Brain (organoid and tissue), 16 donors: ENCODE measurements at places on chromosomes 13 and 19.

- DNase-seq = no peak
These were observed 13.6 kb downstream of the POLR2E start for GRCh38 chr19:1081301-1082164.

DNA sequence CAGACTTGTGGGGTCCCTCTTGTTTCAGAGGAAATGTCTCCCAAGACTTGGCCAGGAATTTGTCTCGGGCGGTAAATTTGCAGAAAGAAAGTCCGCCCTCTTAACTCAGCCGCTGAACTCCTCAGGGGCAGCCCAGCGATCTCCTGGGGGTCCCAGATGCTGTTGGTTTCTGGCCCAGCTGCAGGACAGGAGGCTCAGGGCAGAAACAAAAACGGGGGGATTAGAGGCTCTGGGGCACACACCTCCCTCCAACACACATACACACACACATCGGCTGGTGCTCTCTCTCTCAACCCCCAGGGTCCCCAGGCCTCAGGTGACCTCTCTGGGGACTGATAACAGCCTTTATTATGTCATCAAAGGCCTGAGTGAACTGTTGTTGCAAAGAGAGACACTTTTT lies 7.1 kb downstream of the ARHGEF18 start:
- DNase-seq = no peak

- DNase-seq = peak; percentile 52
These were observed 15.9 kb downstream of the PRR36 start for GRCh38 chr19:7858109-7858770.

DNA sequence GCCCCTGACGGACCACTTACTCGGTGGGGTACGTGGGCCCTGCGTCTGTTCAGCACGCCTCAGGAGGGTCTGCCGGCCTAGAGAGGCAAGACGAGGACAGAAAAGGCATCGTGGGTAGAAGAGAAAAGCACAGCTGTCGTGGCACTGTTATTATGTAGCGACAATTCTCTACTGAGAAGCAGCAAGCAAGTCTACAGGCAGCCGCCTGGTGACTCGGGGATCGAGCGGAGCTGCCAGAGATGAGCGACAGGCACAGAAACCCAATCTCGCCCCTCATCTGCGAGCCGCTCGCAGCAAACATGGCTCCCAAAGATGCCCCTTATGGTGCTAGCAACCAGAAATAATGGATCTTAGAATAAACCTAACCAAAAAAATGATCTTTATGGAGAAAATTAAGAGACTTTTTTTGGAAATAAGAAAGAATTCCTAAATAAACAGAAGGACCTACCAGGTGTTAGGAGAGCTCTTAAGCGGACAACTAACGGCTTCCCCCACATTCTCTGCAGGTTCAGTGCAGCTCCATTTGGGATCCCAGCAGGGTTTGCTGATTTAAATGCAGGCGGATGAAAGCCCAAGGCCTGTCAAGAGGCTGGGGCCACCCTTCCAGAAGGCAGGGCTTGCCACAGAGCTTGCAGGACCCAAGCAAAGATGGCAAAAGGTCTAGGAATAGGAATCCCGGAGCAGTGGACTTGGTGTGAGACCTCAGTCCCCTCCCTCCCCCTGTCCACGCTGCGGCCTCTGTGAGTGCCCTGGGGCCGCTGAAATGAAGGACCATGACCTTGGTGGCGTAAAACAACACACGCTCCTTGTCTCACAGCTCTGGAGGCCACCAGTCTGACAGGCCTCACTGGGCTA lies 152.6 kb downstream of the KDM4B start:
- DNase-seq = peak; percentile 60

DNA sequence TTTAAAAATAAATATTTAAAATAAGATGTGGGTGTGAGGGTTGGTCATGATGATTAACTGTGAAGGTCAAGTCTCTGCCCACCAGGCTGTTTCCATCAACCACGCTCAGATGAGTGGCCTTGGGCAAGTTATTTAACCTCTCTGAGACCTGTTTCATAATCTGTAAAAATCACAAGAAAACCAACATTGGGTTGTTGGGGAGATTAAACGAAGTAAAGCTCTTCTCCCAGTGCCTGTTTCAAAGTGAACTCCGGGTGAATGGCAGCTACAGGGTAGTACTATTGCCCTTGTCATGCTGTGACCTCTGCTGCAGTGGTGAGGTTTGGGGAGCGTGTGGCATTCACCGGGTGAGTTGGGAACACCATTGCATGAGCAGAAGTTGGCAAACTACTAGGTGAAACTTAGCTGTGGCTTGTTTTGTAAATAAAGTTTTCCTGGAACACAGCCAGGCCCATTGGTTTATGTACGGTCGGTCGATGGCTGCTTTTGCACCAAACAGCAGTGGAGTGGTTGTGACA lies 153.2 kb downstream of the USP12 start:
- no peak for DNase-seq

DNA sequence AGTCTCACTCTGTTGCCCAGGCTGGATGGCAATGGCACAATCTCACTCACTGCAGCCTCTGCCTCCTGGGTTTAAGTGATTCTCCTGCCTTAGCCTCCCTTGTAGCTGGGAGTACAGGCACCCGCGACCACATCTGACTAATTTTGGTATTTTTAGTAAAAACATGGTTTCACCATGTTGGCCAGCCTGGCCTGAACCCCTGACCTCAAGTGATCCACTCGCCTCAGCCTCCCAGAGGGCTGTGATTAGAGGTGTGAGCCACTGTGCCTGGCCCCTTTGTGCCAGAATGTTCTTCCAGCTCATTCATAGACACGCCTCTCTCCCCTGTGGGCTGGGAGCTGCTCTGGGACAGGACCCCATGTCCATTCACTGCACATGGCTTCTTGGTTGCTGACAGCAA lies 9.1 kb downstream of the MYDGF start:
- DNase-seq = no peak

GRCh38 chr13:60562096-60562780 lies 165.2 kb downstream of the TDRD3 start:
- DNase-seq = no peak

DNA sequence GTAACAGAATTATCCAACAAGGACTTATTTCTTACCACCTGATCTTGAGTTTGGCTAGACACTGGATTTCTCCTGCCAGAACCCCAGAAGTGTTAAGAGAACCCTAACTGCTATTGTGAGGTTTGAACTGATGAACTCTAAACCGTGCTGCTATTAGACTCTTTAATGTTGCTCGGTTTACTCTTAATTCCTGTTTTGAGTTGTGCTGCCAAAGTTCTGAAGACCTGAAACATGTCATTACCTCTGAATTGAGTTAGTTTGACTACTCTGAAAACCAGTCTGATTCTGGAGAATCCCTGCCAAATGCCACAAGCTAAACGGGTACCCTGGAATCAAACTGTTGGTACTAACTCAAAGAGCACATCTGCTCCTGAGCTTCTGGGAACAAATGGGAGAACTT lies 215.5 kb downstream of the KLF12 start:
- DNase-seq = no peak

DNA sequence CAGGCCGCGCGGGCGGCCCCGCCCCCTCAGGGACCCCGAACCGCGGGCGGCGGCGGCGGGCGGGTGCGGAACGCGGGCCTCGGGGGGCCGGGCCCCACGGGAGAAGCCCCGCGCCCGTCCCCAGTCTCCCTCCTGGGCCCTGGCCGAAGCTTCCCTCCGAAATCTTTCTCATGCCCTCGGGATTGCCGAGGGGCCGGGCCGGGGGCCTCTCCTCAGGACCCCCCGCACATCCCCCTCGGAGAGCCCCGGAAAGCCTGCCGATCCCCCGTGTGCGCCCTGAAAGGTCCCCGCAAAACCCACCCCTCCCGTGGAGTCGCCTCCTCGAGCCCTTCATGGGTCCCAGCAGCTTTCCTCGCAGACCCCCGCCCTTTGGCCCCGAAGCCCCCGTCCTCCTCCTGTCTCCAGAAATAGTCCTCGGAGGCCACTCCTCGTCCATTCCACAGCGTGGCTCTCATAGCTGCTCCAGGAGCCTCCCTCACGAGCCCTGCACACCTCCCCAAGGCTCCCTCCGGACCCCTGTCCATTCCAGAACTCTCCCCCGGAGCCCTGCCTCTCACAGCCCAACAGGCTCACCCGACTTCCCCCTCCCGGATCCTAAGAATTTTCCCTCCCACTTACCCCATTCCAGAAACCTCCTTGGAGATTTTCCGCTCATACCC lies 555 bp downstream of the SAMD4B start:
- DNase-seq = no peak

DNA sequence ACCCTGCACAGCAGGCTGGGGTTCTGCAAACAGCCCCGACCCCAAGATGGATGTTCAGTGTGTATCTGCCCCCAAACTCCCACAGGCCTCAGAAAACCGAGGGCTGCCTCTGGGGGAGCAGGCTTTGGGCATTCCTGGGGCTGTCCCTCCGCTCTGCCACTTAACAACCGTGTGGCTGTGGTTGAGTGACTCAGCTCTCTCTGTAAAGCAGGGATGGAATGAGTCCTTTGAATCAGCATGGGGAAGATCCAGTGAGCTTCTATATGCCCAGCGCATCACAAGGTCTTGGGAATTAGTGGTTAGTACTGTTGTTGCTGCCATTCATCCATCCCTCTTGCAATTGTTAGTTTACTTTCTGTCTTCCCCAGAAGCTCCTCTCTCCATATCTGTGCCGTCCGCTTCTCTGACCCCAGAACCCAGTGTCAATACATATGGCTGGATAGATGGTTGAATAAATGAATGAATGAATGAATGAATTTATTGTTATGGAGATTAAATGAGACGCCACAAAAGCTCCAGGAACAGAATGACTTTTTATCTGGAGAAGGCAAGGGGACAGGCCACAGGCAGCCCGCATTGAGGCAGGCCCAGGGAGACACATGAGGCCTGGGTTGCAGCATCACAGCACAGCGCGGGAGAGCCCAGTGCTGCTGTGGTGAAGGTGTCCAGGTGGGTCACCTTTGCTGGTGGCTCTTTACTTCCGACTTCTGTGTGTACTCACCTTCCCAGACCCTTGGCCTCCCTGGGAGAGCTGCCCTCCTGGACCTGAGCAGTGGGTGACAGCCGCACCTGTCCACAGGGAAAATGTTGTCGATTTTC lies 89.2 kb downstream of the RGCC start:
- no peak for DNase-seq

DNA sequence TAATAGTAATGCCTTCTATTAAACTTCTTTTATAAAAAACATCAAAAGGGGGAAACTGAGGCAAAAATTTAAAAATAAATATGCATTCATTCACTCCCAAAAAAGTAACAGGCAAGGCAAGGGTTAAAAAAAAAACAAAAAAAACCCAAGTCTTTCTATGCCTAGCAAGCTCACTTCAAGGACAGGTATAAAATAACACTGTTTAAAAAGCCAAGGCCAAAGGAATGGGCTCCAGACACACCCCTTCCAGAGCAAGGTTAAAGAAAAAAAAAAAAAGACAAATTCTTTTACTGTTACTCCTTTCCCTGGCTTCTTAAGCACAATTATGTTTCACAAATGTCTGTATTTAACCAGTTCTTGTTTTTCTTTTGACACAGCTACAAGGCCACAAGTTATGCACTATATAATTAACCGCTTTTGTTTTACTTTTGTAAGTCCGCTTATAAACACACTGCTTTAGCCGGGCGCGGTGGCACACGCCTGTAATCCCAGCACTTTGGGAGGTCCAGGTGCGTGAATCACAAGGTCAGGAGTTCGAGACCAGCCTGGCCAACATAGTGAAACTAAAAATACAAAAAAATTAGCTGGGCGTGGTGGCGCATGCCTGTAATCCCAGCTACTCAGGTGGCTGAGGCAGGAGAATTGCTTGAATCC lies 3.6 kb downstream of the SIGLEC11 start:
- DNase-seq = no peak
